Activated CD4-positive, alpha-beta memory T cell treated with anti-CD3 and anti-CD28 coated beads, Interleukin-2, amount 10 ng/mL, durations not matched to agents 7 days and 5 days (primary cell): ENCODE measurements at places on chromosomes 5 and 9.
A peak's percentile ranks its signal among the peaks of the same experiment; 100 is the strongest.

GRCh38 chr9:133374612-133375115, 1.2 kb downstream of the SURF4 start:
- peak; percentile 37 for DNase-seq

GRCh38 chr5:61563401-61563800, 231.3 kb downstream of the ZSWIM6 start:
- DNase-seq: no peak

- DNase-seq: no peak
Observed at GRCh38 chr5:148831590-148832565, 5.5 kb downstream of the ADRB2 start.

GRCh38 chr5:78527054-78527859, 121.3 kb downstream of the LHFPL2 start:
- no peak for DNase-seq

DNA sequence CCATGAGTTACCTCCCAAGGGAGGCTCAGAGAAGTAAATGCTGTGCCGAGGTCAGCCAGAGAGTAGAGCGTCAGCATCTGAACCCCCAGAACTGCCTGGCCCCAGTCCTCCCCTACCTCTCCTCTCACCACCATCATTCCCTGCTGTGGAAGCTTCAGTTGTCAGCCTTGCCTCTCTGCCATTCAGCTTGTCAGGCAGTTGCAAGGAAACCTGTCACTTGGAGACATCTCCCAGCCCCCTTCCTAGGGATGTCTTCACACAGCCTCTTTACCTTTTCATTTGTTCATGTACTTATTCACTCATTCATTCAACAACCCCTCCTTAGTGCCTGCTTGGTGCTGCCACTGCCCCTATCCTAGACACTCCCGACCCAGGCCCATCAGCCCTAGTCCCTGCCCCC, 2.1 kb downstream of the RGS14 start:
- DNase-seq: no peak

GRCh38 chr9:107711542-107711941, 222.0 kb upstream of the KLF4 start:
- DNase-seq: no peak
